ENCODE measurements at places on chromosomes 12 and 14. TPM values are rescaled to one million over a fixed set of nuclear protein-coding genes. Genes with fewer than 3 reads are reported as not detected.
A peak's percentile ranks its signal among the peaks of the same experiment; 100 is the strongest.

The PDZRN4 gene
- total RNA-seq, result 0.79 TPM

GRCh38 chr12:95412482-95413311 lies 61.3 kb upstream of the METAP2 start:
- DNase-seq, result peak; percentile 2

The CFAP54 gene
- total RNA-seq, result 1.8 TPM

DNA sequence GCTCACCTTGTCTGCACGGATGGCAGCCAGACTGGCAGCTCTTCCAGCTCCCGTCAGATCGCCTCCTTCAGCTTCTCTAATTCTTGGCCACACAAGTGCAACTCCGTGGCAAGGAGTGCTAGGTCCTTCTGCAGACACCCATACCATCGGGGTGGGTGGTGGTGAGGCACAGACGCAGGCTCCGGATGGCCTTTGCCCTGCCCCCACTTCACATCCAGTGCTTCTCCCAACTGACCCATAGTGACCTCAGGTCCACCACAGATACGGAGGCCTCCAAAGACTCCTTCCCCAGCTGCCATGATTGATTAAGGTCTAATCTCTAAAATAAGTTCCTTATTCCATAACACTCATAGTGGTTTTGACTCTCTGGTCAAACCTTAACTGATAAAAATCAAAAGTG lies 19.9 kb upstream of the CD27 start:
- no peak for DNase-seq

The MYH6 gene
- 0.30 TPM for total RNA-seq

GRCh38 chr14:90017371-90017770 lies 44.4 kb upstream of the KCNK13 start:
- DNase-seq, result no peak

The OR11G2 gene
- not detected for total RNA-seq

- no peak for DNase-seq
Observed at GRCh38 chr14:94620597-94620996, 8.4 kb downstream of the SERPINA3 start.

The NINJ2 gene
- 2.3 TPM for total RNA-seq

- peak; percentile 68 for DNase-seq
Observed at GRCh38 chr12:121812320-121812871, 8.6 kb downstream of the SETD1B start.

DNA sequence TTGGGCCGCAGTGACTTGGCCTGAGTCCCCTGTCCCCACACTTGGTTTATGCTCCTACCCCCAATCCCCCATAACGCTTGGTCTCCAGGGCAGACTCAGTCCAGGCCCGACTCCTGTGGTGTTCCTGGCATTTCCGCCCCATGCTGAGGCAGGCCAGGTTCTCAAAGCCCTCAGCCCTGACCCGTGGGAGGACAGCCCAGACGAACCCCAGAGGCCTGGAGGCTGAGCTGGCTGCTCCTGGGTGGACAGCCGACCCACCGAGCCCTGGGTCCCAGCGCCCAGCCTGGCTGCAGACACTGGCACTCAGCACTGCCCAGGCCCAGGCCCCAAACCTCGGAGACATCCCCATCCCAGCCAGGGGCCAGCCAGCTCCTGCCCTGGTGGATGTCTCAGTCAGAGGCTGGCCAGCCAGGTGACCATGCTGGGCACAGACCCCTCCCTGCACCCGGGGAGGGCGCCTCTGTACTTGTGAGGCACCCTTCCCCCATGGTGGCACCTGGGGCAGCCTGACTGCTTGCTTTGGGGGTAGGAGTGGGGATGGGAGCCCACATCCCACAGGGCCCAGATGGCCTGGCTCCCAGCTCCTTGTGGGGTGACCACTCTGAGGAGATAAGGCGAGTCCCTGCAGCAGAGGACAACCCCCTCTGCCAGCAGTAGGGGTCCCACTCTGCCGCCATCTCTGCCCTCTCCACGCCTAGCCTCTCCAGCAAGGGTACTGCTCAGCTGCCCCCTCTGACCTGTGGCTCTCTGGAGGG lies 1.4 kb downstream of the PLD4 start:
- DNase-seq, result no peak

DNA sequence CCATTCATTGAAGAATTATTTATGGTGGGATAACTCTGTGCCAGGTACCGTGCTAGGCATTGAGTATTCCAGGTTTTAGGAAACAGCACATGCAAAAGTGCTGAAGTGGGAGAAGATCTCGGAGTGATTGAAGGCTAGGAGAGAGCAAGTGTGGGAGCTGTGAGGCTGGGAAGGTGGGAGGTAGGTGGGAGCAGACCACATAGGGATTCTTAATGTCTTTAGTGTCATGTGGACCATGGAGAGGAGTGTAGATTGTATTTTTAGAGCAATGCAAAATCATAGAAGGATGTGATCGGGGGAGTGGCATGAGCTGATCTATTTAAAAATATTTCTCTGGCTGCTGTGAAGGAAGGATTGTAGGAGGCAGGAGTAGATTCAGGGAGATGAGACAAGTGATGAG lies 5.4 kb downstream of the PTPN11 start:
- DNase-seq, result no peak

The TAS2R7 gene
- total RNA-seq, result not detected

The PROX2 gene
- not detected for total RNA-seq

The RNU4-1 gene
- under 0.01 TPM for total RNA-seq

The PAPLN gene
- total RNA-seq, result 10.9 TPM

- no peak for DNase-seq
Observed at GRCh38 chr12:6613015-6613775, 6.0 kb upstream of the CHD4 start.

The CARMIL3 gene
- total RNA-seq, result 0.69 TPM

DNA sequence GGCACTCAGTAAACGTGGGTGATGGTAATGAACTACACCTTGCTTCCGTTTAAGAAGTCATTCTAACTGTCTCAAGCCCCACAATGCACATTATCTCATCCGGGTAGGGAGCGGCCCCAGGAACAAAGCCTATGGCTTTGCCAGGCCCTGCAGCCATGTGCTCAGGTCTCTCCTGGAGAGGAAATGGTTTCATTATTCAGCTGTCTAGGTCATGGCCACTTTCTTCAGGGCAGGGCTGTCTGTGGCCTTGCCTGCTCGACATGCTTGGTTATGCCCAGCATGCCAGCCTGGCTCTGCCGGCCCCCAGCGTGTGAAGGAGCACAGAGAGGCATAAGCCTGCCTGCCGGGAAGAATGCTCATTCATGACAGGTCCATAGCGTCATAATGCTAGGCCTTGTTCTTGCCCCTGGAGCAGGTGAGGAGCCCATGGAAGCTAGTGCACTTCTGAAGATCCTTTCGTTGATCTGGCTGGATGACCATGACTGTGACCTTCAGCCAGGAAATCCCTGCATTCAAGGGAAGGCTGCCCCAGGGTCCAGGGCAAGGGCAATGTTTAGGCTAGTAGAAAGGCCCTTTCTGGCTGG lies 26.3 kb upstream of the FOS start:
- no peak for DNase-seq

The MAP1LC3B2 gene
- 1.2 TPM for total RNA-seq

GRCh38 chr12:113263431-113263963 lies 42.2 kb downstream of the TPCN1 start:
- DNase-seq, result no peak

DNA sequence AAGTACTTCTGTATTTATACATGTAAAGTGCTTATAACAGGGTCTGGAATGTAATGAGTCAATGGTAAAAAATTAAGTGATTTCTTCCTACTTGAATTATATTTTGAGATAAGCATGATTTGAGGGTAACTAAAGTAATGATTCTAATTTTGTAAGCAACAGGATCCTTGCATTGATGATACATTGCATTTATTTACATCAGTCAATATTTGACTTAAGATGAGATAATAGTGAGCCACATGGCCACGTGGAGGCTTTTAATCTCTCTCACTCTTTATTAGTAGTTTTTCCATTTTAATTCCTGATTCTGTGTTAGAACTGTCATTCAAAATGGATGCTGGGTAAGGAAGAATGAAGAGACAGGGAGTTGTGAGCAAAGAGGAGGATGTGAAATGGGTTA lies 298.1 kb upstream of the PRICKLE1 start:
- DNase-seq, result no peak

DNA sequence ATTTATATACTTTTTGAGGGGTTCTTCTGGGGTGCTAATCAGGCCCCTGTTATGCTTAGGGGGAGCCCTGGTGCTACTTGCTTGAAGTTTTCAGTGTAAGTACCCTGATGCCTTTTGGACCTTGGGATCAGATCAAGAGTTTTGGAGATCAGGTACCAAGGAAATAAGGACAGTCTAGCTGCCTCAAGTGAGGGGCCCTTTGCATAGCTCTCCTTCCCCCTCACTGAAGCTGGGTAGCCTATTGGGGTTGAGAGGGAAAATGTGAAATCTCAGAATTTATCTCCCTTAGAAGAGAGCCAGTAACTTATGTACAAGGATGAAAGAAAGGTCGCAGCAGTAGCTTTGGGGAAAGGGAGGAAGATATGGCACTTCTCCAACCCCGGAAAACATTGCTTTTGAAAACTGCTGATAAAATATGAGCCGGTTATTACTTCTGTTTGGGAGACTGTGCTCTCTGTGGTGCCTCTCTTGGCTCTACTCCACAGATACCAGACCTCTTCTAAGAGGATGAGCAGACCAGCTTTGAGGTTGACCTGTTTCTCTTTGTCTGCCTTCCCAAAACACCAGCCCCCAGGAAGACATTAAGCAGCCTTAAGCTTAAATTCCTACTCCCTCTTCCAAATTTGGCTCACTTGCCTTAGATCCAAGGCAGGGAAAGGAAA lies 8.8 kb upstream of the AMHR2 start:
- DNase-seq, result no peak

DNA sequence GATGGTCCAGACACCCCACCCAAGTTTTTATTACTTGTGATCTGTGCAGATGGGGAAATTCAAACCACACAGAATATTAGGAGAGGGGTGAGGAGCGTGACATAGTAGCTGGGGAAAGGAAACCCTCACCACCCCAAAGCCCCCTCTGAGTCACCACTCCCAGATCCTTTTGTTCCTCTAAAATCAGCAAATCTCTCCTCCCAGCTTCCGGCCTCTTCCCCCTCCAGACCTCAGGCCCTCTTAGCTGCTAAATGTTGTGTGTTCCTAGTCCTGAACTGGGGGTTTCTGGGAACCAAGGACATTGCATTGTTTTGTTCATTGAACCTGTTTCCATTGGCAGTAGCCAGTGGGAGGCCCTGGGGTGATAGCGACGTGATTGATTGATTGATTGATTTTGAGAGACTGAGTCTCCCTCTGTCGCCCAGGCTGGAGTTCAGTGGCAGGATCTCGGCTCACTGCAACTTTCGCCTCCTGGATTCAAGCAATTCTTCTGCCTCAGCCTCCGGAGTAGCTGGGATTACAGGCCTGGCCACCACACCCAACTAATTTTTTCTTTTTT lies 5.9 kb upstream of the ORAI1 start:
- DNase-seq, result no peak

DNA sequence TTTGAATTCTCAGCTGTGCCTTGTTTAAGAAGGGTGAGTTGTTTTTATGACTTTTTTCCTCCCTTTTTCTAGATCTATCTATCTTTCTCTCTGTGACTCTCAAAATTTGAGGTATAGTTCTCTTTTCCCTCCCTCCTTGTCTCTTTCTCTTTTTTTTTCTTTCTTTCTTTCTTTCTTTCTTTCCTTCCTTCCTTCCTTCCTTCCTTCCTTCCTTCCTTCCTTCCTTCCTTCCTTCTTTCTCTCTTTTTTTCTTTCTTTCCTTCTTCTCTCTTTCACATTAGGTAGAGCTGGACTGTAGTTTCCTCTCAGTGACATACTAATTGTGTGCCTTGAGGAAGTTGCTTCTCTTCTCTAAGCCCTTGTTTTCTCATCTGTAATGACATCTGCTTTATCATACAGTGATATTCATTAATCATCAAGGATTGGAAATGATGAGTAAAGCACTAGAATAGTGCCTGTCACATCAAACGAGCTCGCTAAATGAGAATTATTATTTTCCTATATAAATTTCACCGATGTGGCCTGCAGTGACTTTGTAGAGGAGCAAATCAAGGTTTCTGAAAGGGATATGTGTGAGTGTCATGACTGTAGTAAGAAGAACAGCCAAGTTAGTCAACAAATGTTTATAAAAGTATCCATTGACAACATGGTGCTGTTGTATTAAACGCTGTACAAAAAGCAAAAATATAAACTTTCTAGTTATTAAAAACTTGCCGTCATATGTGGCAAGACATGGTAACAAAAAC lies 78.9 kb upstream of the SLC38A2 start:
- no peak for DNase-seq

DNA sequence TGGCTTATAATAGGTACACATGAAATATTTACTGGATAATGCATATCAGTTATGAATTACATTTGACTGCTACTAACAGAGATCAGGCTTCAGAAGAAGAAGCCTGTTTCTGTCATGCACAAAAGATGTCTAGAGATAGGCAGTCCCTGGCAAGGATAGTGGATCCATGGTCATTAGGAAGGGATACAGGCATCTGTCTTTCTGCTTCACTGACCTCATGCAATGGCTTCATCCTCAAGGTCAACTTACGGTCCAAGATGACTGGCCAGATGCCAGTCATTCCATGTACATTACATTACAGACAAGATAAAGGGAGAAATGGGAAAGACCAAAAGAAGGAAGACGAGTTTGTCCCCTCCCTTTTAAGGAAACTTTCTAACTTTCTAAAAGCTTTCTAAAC lies 94.0 kb downstream of the NUAK1 start:
- DNase-seq, result no peak

The DACT1 gene
- 24.3 TPM for total RNA-seq

The SDS gene
- total RNA-seq, result not detected

GRCh38 chr12:60071759-60072191 lies 475.9 kb downstream of the SLC16A7 start:
- no peak for DNase-seq

The PABPN1 gene
- 65.8 TPM for total RNA-seq

The AQP6 gene
- total RNA-seq, result 0.20 TPM

The CLEC4C gene
- total RNA-seq, result 0.30 TPM

DNA sequence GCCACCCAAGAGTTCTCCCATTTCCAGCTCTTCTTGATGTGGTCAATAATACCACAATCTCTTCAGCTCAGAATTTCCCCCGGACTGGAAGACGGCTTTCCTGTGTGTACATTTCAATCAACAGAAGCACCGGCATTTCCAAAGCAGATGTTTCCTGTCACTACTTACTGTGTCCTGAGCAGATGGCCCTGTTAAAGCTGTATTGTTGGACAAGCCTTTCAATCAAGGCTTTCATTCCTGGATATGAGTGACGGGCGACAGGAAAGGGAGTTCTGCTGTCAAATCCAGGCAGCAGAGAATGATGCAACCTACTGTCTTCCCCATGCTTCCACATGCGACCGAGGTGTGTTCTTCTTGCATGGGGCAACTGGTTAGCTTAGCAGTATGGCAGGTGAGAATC lies 76.4 kb upstream of the CCDC60 start:
- peak; percentile 14 for DNase-seq

The GPR84 gene
- 0.79 TPM for total RNA-seq

The SAMD15 gene
- 0.79 TPM for total RNA-seq

DNA sequence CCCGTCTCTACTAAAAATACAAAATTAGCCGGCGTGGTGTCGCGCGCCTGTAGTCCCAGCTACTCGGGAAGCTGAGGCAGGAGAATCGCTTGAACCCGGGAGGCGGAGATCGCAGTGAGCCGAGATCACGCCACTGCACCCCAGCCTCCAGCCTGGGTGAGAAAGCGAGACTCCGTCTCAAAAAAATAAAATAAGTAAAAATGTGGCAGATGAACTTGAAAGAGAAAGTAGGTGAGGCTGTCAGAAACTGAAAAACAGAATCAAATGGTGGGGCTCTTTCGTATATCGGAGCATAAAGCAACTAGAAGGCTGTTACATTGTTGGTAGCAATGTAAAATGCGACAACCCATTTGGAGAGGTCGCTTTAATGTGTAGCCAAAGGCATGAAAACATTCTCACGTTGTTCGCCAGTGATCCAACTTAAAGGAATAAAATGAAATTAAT lies 767 bp upstream of the CCNT1 start:
- DNase-seq, result no peak

The DEGS2 gene
- 7.4 TPM for total RNA-seq

- no peak for DNase-seq
Observed at GRCh38 chr14:51290132-51290531, 50.1 kb downstream of the TMX1 start.

Data from skin of body (tissue), 3 donors.